Epithelial cell of umbilical artery (primary cell): ENCODE measurements at places on chromosomes 12 and 14. TPM values are rescaled to one million over a fixed set of nuclear protein-coding genes. Genes with fewer than 3 reads are reported as not detected.

The TROAP gene
- total RNA-seq = 8.1 and 9.1 TPM in 2 replicates

The XPOT gene
- 67.6 and 83.9 TPM in 2 replicates for total RNA-seq

The TSPAN19 gene
- total RNA-seq = not detected in 2 replicates

The OR4E1 gene
- not detected in 2 replicates for total RNA-seq

The VRTN gene
- total RNA-seq = not detected in 2 replicates

The FITM1 gene
- total RNA-seq = under 0.01 TPM in 1 of 2 replicates, not detected in the other

The LMO3 gene
- total RNA-seq = under 0.01 TPM in 1 of 2 replicates, not detected in the other

The SLCO1C1 gene
- total RNA-seq = 0.46 and 0.65 TPM in 2 replicates

The KSR2 gene
- total RNA-seq = 0.30 and 0.32 TPM in 2 replicates

The SERPINA4 gene
- not detected in 2 replicates for total RNA-seq

The SIX6 gene
- not detected in 2 replicates for total RNA-seq

The PLEKHG7 gene
- total RNA-seq = not detected in 2 replicates

The STAC3 gene
- 0.30 and 0.32 TPM in 2 replicates for total RNA-seq

The SERPINA9 gene
- not detected in 2 replicates for total RNA-seq

The COX6A1 gene
- total RNA-seq = 374 and 634 TPM in 2 replicates

The ARMH4 gene
- total RNA-seq = 0.15 and 1.6 TPM in 2 replicates

The NELL2 gene
- total RNA-seq = under 0.01 TPM in 1 of 2 replicates, not detected in the other

The BDKRB2 gene
- 0.76 and 0.97 TPM in 2 replicates for total RNA-seq

The PLCZ1 gene
- total RNA-seq = under 0.01 TPM in 1 of 2 replicates, not detected in the other

The HCFC2 gene
- 10.7 and 24.0 TPM in 2 replicates for total RNA-seq

The CCDC38 gene
- total RNA-seq = not detected in 2 replicates

The ITGA5 gene
- 746 and 1,015 TPM in 2 replicates for total RNA-seq

The LUM gene
- 2.3 and 7.1 TPM in 2 replicates for total RNA-seq

The KRT77 gene
- total RNA-seq = not detected in 2 replicates

The CPNE6 gene
- not detected in 2 replicates for total RNA-seq

The AP4S1 gene
- total RNA-seq = 4.5 and 10.8 TPM in 2 replicates

The RBM19 gene
- 16.2 and 18.4 TPM in 2 replicates for total RNA-seq

The COCH gene
- total RNA-seq = 0.61 and 0.65 TPM in 2 replicates

The PMEL gene
- 0.65 and 1.8 TPM in 2 replicates for total RNA-seq

The SRRM4 gene
- total RNA-seq = not detected in 2 replicates

The AP5M1 gene
- total RNA-seq = 14.9 and 22.5 TPM in 2 replicates

The PTCSC3 gene
- not detected in 2 replicates for total RNA-seq

The PRPH gene
- not detected in 2 replicates for total RNA-seq
